ENCODE measurements at places on chromosomes 1 and 21. TPM values are rescaled to one million over a fixed set of nuclear protein-coding genes. Genes with fewer than 3 reads are reported as not detected.

KANK4 gene
- 0.19 TPM for total RNA-seq

TPTE gene
- total RNA-seq: not detected

OR2AK2 gene
- not detected for total RNA-seq

GPR52 gene
- total RNA-seq: not detected

ZSCAN20 gene
- 3.3 TPM for total RNA-seq

- H3K27me3 ChIP-seq: no peaks in the 10 kb centered on the region
- H3K27ac ChIP-seq: no peak overlapping the region
- H3K4me1 ChIP-seq: no peaks in the 10 kb centered on the region
- DNase-seq: no peak
- H3K36me3 ChIP-seq: no peaks in the 10 kb centered on the region
Measured at GRCh38 chr1:212692774-212693644, 6.6 kb downstream of the BATF3 start.

DNA sequence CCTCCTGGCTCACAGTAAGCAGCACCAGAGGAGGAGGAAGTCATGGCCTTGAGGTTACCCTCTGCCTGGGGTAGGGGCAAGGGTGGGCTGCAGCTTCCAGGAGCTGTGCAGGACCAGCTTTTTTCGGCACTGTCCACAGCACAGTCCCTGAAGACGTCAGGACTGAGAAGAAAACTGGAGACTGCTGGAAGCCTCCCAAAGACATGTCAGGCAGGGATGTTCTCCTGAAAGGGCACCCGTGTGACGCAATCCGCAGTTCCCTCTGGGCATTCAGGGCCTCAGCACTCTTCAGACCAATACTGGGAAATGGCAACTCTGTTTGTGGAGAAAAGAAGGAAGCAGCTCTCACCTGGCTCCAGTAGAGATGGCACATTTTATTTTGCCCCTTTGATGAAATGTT lies 64.8 kb upstream of the TENT5C start:
- DNase-seq: no peak
- no peak overlapping the region for H3K4me3 ChIP-seq
- peaks cover 15% of the 10 kb centered on the region for H3K4me1 ChIP-seq

DNA sequence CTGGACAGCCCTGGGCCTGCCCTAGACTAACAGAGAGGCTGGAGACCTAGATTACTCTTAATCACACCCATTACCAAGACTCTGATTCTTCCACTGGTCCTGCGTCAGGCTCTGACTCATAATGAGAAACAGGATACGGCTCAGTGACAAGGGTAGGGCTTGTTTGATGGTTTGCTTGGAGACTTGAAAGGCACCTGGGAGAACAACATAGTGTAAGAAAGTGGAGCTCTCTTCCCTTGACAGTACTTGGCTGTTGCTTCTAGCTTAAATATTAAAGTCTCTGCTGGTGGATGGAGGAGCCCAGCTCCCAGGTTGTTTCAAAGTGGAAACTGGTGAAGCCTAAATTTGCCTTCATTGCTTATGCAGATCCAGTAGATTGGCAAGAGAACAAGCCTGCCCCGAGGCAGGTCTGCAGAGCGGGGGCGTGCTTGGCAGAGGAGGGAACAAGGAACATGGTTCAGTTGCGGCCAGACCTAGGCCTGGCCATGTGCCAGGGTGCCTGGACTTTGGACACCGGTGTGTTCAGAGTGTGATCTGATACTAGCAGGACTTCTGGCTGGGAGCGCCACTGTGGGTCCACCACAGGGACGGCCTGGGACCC lies 480.6 kb downstream of the CAMTA1 start:
- peaks cover 27% of the 10 kb centered on the region for H3K4me1 ChIP-seq
- H3K27ac ChIP-seq: no peak overlapping the region
- H3K36me3 ChIP-seq: no peaks in the 10 kb centered on the region
- H3K4me3 ChIP-seq: no peak overlapping the region

DNA sequence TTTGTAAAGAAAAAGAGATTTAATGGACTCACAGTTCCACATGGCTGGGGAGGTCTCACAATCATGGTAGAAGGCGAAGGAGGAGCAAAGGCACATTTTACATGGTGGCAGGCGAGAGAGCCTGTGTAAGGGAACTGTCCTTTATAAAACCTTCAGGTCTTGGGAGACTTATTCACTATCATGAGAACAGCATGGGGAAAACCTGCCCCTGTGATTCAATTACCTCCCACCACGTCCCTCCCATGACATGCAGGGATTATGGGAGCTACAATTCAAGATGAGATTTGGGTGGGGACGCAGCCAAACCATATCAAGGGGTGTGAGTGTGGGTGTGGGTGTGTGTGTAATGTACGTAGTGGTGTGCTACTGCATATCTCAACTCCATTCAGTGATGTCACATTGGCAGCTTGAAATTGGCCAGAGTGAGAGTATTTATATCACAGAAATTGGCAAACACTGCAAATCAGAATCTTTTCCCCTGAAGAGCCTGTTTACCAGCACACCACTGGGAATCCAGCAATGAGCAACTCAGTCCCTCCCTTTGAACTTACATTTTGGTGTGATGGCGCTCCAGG lies 5.4 kb downstream of the ARHGEF10L start:
- no peaks in the 10 kb centered on the region for H3K27me3 ChIP-seq
- DNase-seq: no peak
- no peak overlapping the region for H3K4me3 ChIP-seq
- H3K27ac ChIP-seq: peak overlapping the region; percentile 83
- peaks cover 83% of the 10 kb centered on the region for H3K4me1 ChIP-seq

GRCh38 chr1:1891349-1892078 lies 627 bp upstream of the GNB1 start:
- DNase-seq: no peak
- peak overlapping the region; percentile 68 for H3K4me3 ChIP-seq
- H3K27me3 ChIP-seq: peaks cover 15% of the 10 kb centered on the region
- H3K36me3 ChIP-seq: no peaks in the 10 kb centered on the region
- peak overlapping the region; percentile 92 for H3K27ac ChIP-seq
- peaks cover 32% of the 10 kb centered on the region for H3K4me1 ChIP-seq

GRCh38 chr1:41900603-41901444 lies 17.9 kb downstream of the HIVEP3 start:
- no peaks in the 10 kb centered on the region for H3K36me3 ChIP-seq
- no peak overlapping the region for H3K27ac ChIP-seq
- no peaks in the 10 kb centered on the region for H3K27me3 ChIP-seq
- DNase-seq: no peak

- H3K27ac ChIP-seq: no peak overlapping the region
- H3K4me1 ChIP-seq: no peaks in the 10 kb centered on the region
- no peaks in the 10 kb centered on the region for H3K36me3 ChIP-seq
- no peaks in the 10 kb centered on the region for H3K27me3 ChIP-seq
Measured at GRCh38 chr1:94514095-94514727, 27.3 kb downstream of the F3 start.

DNA sequence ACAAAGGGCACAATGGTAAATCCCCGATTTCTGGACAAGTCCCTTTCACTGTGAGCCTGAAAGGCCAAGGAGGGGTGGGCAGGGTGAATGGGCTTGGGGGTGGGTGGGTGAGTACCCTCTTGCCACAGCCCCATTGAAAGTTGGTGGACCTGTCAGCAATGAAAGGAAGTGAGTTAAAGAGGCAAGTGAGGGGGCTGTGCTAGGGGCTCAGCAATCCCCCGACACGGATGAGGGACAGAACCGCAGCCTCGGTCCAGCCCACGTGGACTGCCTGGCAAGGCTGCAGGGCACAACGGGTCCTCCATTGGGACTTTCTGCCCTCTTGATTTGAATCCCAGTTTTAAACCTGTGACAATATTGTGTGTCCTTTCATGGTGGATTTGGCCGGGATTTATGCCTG lies 255.3 kb downstream of the FOXD2 start:
- no peak overlapping the region for H3K27ac ChIP-seq
- no peaks in the 10 kb centered on the region for H3K4me1 ChIP-seq
- DNase-seq: no peak
- H3K27me3 ChIP-seq: no peaks in the 10 kb centered on the region
- H3K4me3 ChIP-seq: no peak overlapping the region

DNA sequence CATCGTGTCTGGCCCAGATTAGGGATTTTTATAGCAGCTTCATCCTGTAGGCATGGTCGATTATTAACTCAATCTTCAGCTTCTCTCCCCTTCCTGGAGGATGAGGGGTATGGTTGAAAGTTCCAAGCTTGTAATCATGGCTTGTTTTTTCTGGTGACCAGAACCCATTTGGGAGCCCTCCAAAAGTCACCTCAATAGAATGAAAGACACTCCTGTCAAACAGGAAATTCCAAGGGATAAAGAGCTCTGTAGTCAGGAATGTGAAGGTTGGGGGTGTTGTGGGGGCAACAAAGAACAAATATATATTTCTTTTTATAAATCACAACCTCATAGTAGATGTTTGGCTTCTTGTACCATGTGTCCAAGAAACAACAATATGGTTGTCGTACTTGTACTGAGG lies 212.7 kb upstream of the ESRRG start:
- no peak overlapping the region for H3K27ac ChIP-seq
- no peak for DNase-seq
- H3K4me3 ChIP-seq: no peak overlapping the region
- H3K27me3 ChIP-seq: no peaks in the 10 kb centered on the region
- H3K36me3 ChIP-seq: no peaks in the 10 kb centered on the region
- no peaks in the 10 kb centered on the region for H3K4me1 ChIP-seq

- H3K36me3 ChIP-seq: no peaks in the 10 kb centered on the region
- peak overlapping the region; percentile 87 for H3K4me3 ChIP-seq
- DNase-seq: no peak
Measured at GRCh38 chr21:46634966-46635323, 529 bp upstream of the PRMT2 start.
